ENCODE measurements at places on chromosomes 5 and 9.

DNA sequence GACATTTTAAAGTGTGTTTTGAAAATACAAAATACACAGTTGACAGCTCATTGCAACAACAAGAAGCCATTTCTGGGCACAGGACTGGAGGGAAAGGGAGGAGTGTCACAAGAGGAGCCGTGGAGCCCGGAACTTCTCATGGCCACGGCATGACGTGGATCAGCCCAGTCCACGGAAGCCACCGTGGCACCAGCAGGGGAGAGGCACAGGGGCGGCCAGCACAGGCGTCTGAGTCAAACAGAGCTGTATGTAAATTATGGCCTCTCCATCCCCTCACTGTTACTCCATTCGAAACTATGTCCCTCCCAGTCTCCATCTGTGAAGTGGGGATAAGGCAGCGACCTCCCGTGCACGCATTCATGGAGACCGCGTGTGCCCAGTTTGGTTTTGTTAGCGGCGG lies 165.6 kb upstream of the IRX2 start:
- DNase-seq: no peak

DNA sequence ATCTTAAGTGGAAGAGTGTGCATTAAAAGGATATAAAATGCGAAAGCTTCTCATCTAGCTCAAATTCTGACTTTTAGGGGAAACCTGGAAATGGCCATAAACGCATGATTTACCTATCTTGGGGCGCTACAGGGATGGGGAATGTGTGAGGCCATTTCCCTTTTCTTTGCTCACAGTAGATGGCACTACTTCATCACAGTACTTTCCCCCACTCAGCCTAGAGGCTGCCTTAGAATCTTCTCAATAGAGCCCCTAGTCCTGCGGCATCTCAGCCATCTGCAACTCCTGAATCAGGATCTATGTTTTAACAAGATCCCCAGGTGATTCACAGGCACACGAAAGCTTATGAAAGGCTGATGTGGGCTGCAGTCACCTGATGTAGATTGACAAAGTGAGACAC lies 110.8 kb downstream of the LHFPL2 start:
- peak; percentile 30 for DNase-seq

- no peak for DNase-seq
Measured at GRCh38 chr5:128225245-128226030, 141.9 kb downstream of the SLC12A2 start.

- peak; percentile 32 for DNase-seq
Measured at GRCh38 chr5:107523029-107523680, 147.6 kb downstream of the EFNA5 start.

DNA sequence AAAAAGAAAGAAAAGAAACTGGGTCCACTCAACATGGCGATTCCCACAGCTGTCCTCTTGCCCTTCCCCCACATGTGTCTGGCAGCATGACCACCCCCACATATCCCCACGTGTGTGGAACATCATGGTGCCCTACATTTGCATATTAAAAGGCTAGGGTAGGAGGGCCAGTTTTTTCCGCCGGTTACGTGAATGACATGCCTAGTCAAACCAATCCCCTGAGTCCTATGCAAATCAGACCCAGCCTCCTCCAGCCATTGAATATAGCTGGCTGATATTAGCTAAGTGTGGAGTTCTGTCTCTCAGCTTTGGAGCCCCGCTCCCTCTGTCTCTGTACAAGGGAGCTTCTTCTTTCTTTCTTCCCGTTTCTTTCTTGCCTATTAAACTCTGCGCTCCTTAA lies 33.0 kb upstream of the CCDC112 start:
- DNase-seq: no peak

DNA sequence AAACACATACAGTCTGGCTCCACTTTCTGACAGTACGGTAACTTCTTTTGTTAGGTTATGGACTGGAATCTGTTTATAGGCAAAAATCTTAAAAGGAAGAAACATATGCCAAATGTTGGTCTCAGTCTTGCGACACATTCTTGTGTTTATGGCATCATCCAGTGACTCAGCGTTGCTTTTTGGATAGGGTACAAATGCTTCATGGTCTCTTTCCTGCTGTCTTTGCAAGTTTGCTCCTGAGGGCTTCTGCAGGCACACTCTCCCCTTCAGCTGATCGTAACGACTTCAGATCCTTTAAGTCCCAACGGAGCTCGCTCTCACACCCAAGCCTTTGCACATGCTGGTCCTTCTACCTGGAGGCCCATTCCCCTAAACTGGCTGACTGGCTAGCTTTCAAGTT lies 23.6 kb upstream of the TNFSF8 start:
- DNase-seq: no peak

Measured in COR-L47 (cell line).